T1000 (cell line): ENCODE measurements at places on chromosomes 3 and 15.

GRCh38 chr15:69751566-69751965 is 298.9 kb downstream of the RPLP1 start:
- DNase-seq = no peak

GRCh38 chr3:185071287-185071800 is 81.5 kb downstream of the C3orf70 start:
- DNase-seq = no peak

DNA sequence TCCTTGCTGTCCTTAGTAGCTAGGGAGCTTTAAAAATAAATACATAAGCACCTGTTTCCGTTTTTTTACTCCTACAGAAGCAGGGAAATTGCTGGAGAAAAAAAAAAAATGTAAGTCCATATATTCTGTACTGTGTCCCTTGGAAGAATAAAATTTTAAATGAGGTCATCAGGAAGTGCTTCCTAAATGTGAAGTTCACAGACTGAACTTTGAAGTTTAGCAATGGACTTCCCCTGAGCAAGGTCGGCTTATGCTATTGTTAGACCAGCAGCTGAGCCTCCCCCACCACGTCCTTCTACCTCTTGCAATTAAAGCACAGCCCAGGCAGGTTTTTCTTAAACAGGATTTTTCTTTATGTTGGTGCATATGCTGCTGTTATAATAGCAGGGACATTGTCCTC is 26.3 kb downstream of the LIPC start:
- no peak for DNase-seq

- DNase-seq = no peak
Measured at GRCh38 chr3:101244212-101244575, 76.2 kb downstream of the IMPG2 start.

DNA sequence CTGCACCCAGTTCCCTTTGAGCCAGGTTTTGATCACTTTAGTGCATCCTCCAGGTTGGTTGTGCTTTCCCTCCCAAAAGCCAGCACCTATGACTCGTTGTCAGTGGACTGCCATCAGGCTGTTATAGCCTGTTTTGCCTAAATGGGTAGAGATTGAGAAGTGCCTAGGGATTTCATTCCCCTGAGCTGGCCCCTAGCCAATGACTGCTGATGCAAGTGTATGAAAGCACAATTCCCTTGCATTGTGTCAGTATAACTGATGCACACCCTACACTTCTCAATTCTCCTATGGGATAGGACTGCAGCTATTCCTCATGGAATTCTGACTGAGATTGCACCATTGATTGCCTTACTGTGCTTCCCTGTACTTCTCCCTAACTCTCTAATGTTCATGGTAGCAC is 102.1 kb upstream of the ARPP21 start:
- DNase-seq = no peak

GRCh38 chr15:68231102-68231818 is 1.7 kb upstream of the CLN6 start:
- DNase-seq = no peak

DNA sequence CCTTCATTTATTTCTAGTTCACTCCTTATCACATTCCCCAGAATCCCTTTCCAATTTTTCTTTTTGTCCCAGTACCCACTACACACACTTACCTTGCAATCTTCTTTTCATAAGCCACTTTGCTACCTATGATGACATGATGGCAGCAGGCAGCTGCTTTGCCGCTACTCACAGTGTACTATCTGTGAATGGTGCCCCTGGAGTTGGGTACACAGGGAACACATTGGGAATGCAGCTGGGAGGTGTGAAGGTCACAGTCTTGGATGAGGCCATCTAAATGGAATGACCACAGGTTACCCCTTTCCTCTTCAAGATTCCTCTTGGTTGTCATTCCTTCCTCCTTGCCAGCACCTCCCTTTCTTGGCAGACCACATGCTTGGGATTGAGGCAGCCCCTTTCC is 20.8 kb upstream of the TNIK start:
- no peak for DNase-seq

- DNase-seq = no peak
Measured at GRCh38 chr3:59313365-59313764, 263.5 kb upstream of the CFAP20DC start.

- no peak for DNase-seq
Measured at GRCh38 chr3:167723872-167724271, 10.8 kb downstream of the PDCD10 start.

- no peak for DNase-seq
Measured at GRCh38 chr3:104521606-104522336, 844.9 kb upstream of the ALCAM start.

DNA sequence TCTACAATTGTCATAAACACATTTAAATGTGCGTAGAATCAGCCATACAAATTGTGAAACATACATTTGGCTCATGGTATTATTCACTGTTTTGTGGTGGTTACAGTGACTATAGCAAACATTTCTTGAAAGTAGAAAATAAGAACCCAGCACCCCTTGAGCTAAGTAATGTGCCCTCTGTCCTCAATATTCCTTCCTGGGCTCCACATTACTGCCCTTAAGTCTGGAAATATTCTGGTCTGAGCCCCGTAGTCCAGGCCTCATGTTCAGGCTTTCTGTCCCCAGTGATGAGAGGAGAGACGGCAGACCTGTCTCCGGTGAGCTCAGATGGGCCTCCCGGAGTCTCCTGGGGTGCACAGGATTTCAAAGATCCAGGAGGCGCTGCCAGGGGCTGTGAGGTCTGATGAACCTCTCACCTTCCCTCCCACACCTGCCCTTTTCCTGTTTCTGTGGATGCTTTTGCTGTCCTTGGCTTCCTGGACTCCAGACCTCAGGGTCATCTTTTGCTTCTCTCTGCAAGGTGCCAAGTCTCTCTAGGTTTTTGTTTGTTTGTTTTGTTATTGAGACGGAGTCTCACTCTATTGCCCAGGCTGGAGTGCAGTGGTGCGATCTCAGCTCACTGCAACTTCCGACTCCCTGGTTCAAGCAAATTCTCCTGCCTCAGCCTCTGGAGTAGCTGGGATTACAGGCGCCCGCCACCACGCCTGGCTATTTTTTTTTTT is 8.8 kb upstream of the MUC20 start:
- DNase-seq = no peak

- DNase-seq = no peak
Measured at GRCh38 chr15:70426096-70426821, 328.5 kb upstream of the TLE3 start.

DNA sequence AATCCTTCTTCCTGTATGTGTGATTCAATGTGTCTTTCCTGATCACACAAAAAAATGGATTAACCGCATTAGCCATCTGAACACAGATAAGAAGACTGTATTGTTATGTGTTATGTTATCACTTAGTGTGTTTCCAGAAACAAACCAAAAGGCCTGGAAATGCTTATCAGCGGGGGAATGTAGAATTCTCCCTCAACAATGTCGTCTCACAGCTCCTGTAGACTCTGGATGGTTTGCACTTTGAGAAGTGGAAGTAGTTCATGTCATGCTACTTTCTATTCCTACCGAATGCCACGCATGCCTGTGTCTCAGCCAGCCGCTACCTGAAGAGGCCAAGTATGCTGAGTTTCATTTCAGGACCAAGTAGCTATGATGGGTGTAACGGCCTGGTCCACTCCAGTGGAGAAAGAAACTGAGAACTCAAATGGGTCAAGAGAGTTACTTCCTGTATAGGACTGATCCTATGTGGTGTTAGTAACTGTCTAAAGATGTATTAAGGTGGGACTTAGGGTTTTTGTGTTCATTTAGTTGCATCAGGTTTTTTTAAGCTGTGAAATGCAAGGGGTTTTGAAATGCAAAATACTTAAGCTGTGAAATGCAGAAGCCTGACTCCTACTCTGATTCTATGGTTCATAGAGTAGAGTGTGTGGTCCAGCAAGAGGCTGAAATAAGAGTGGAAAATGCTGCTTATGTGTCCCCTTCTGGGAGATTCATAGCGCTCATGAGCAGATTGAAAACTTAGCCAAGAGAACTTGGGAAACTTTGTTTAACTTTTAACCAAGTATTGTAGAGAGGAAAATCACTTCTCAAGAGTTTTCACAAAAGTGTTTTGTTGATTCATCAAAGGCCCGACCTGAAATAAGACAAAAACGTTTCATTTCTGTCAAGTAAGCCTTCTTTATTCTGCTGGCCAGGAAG is 118.5 kb upstream of the LMOD3 start:
- no peak for DNase-seq

DNA sequence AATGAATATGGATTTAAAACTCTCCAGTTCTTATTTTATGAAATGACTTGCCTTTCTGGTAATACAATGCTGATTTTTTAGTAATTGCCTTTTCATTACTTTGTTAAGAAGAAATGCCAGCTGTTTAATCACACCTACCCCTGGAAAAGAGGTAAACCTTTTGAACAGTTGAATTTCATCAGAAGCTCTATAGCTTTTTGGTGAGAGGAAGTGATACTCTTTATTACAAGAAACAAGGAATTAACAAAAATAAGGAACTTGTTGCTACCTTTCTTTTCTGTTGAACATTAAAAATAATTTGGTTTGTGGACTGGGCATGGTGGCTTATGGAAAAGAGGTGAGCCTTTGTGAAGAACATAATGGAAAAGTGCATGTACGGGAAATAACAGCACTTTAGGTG is 19.7 kb downstream of the BLOC1S6 start:
- no peak for DNase-seq

DNA sequence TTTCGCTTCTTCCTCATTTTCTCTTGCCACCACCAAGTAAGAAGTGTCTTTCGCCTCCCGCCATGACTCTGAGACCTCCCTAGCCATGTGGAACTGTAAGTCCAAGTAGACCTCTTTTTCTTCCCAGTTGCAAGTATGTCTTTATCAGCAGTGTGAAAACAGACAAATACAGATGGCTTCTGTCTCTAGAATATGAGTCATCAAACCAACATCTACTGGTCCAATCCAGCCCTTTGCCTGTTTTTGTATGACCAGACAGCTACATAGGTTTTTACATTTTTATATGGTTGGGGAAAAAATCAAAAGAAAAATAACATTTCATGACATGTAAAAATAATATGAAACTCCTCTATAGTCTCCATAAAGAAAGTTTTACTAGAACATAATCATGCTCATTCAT is 118.7 kb upstream of the PTPRG start:
- DNase-seq = no peak

DNA sequence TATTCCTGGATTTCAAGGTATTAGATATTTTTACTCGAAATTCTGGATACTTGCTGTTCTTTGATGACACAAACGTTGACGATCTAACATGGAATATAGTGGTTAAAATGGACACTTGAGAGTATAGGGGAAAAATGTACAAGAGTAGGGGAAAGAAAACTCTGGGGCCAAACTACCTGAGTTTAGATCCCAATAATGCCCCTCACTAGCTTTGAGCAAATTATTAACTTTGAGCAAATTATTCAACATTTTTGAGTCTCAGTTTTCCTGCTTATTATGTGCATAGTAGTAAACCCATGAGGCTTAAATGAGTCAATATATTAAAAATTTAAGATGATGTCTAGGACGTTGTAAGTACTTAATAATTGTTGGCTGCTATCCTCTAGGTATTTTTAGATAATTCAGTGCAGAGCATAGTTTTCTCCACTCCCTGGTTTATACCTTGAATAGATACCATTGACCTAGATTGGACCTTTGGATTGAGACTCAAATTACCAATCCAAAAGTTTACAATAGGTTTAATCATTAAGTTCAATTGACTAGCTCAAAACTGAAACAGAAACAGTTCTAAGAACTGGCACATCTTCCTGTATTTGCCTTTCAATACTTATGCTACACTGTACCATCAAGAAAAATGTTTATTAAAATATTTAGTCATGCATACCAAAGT is 4.5 kb downstream of the ADGRG7 start:
- DNase-seq = no peak

GRCh38 chr15:71066983-71067382 is 48.3 kb upstream of the THSD4 start:
- DNase-seq = no peak

GRCh38 chr15:36680751-36681150 is 101.3 kb downstream of the CDIN1 start:
- DNase-seq = no peak

DNA sequence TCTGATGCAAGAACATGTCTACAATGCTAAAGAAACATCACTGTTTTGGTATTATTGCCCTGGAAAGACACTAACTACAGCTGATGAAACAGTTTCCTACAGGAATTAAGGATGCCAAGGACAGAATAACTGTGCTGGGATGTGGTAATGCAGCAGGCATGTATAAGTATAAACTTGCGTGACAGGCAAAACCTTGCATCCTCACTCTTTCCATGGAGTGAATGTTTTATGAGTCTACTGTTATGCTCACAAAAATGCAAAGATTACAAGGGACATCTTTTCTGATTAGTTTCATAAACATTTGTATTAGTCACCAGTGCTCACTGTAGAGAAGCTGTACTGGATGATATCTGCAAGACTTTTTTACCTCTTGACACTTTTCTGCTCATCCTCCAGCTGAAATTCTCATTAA is 143.6 kb downstream of the NAALADL2 start:
- peak; percentile 58 for DNase-seq

DNA sequence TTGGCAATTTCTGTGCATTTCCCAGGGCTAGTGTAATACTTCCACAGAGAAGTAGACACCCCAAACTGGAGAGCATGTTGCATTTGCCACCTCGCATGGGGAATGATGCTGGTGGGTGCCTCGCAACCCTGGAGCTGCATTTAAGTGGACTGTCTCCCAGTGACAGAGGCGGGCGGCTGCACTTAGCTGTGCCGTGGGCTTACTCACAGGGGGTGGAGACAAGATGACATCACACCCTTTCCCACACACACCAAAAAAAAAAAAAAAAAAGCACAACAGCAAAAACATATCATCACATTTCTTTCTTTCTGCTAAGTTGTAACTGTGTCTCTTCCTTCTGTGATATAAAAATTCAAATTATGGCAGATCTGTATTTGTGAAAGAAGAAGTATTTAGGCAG is at the start of gene ABI3BP:
Gene ABI3BP, minus strand, starts transcription at position 113 of the 400 bp plus-strand sequence. Its CDS starts 37 bp downstream, at position 76.
- peak; percentile 35 for DNase-seq

DNA sequence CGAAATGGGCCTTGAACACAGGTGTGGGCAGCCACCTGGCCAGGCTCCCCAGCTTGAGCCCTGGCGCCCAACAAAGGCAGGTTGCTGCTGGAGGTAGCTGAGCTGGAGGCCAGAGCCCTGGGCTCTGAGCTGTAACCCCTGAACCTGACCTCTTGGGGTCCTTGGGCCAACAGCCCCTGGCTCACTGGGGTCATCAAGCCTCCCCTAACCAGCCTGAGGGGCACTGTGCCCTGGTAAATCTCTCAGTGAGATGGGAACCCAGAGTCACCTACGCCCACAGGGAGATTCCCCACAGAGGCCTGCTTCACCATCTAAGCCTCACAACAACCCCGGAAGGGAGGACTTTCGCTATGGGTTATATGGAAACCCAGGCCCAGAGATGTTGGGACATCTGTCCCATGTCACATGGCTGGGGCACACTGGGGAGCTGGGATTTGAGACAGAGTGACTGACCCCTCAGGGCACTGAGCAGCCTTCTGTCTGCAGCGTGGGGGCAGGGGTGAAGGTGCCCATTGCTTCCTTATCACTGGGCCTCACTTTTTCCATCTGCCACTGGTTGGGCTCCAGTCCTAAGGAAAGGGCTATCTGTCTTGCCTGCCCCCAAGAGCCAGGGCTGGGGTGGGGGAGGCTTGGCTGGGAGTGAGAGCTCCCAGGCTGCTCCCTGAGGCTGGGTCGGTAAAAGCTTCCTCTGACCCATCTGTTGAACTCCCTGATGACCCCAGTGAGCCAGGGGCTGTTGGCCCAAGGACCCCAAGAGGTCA is 59.1 kb downstream of the IQSEC1 start:
- DNase-seq = no peak
